ENCODE measurements at places on chromosomes 12 and 14.

DNA sequence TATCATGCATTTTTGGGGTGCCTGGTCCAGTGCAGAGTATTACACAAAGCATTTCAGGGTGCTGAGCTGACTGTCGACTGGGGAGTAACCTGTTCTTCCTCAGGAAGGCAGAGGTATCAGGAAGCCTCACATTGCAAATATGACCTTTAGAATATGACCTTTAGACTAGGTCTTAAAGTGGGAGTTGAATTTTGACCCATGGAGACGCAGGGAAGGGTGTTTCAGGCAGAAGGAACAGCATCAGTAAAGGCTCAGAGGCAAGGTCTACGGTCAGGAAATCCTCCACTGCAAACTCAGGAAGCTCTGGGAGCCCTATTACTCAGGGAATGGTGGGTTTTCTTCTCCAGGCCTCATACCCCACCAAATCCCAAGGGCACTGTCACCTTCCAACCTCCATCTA lies 11.3 kb downstream of the HNF1A start:
- no peak for DNase-seq

DNA sequence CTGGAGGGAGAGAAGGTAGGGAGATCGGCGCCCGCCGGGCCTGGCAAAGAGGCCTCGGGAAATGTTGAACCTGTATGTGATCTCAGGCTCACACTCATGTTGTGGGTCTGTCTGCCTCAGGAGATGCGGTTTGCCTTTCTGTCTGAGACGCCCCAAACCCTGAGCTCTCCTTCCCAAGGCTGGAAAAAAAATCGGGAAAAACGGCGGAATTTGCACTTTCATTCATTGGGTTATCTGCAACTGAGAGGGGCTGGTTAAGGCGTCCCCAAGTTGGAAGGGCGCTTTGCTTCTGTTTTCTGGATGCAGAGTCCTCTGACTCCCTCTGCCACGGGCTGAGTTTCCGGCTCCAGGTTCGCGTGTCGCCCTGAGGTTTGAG lies 5.0 kb upstream of the HOXC9 start:
- DNase-seq, result no peak

DNA sequence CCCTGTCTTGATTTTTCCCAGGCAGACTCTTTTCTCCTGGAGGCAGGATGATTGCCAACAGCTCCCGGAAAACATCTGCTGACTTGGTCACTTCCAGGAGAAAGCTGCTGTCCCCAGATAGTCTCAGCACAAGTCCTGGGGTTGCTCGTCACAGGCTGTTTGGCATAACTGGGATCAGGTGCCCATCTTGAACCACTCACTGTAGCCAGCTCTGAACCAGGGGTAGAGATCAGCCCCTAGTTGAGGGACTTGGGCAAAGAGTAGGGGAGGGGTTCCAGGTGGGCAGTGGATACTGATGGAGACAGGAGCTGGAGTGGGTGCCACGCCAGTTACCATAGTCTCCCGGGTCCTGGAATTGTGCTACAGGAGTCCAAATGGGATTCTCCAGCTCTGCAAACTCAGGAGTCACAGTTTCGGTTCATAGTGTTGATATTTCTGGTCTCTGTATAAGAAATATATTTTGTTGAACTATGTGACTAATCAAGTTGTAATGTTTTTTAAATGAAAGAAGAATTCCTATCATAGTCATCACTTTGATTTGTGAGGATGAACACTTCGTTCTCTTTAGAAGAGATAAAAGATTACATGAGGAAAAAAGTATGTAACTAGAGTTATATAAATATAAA lies 1154.5 kb downstream of the AACS start:
- no peak for DNase-seq

- DNase-seq, result no peak
Observed at GRCh38 chr14:67133595-67134441, 55.4 kb upstream of the GARIN2 start.

DNA sequence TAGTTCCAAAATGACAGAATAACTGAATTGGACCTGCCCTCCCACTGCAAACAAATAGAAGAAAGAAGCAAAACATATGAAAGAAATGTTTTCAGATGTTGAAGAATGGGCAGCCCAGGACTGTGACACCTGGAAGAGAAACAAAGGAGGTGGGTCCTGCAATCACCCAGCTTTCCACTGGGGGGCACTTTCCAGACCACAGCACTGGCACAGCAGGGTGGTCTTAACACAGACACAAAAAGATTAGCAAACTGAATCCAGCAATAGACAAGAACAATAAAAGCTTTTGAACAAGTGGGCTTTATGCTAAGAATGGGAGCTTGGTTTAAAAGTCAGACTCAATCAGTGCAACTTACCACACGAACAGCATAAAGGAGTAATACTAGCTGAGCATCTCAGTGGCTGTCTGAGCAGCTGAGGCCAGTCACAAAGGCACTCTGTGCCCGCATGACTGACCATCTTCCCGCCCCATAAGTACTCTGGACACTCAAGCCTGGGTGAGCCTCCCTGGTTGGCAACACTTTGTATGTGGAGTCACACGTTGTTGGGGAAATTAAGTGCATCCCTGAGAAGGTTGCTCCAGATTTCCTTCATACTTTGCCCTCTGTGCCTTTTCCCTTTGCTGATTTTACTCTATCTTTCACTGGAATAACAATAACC lies 27.7 kb downstream of the JKAMP start:
- DNase-seq, result no peak

DNA sequence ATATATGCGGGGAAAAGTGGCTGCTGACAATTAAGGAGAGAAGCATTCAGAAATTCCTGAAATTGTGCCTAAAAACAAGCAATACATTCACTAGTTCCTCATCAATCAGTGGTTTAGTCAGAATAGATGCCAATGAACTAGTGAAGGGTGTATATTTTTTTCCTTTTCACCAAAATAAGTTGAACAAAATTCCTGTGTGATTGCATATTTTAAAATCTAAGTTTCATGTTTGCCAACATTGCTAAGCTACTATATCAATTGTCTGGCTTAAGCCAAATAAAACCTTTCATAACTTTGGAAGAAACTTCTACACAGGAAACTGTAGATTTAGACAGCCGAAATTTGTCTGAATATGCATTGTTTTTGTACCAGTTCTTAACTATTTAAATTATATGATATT lies 8.7 kb downstream of the PRKD1 start:
- no peak for DNase-seq

DNA sequence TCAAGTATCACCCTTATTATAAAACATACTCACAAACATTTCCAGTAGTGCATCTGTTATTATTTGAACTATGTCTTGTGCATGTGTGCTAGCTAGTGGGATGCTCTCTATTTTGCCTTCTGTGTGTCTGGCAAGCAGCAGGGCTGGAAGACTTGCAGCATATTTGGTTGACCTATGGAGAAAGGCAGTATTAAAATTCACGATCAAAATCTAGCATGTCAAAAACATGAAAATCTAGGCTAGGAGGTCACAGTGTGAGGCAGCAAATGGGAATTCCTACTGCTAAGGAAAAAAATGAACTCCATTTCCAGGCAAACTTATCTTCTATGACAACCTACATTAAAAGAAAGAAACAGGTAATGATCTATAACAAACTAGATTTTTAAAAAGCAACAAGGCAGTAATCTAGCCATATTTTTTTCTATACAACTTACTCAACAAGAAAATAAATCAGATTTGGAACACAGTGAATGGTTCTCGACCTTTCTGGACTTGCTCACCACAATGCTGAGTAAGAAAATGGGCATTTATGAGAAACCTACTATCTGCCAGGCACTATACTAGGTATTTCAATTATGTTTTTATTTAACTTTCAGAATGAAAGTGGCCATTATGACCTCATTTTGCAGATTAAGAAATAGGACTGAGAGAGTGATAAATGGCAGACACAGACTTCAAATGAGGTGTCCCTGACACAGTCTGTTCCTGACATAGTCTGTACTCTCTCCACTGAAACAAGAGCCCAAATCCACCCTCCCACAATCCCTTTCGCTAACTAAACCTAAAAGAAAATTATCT lies 96.8 kb downstream of the TXNDC16 start:
- no peak for DNase-seq

GRCh38 chr14:105281371-105282097 lies 19.3 kb downstream of the BRF1 start:
- DNase-seq, result no peak

DNA sequence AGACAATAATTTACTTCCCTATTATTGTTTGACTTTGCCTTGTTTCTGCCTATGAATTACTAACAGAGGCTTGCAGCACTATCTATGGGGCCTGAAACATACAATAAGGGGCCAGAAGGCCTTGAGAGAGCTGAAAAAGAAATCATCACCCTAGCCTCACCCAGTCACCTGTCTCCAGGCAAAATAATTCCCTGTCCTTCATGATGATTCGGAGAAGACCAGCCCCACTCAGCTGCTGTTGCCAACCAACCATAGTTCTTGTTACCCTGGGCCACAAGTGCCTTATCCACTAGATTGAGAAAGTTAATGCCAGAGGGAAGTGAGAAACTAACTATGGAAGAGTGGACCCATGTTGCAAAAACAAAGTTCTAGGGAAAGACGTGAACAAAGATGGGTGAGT lies 97.1 kb downstream of the ARF6 start:
- DNase-seq, result no peak

DNA sequence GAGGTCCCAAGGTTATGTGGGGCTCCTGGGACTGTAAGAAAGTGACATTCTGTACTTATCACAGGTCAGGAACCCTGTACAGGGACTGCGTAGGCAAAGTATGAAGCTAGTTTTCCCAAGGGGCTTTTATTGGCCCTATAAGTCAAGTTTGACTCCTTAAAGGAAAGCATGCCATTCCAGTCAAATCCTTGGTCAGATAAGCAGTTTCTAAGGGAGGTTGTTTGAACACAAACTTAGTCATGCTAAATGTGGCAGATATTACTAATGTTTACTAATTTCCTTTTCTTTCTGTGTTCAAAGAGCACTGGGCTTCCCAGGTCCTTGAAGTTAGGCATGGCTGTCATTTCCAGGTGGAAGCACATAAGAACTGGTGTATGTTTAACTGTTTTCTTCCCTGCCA lies 472.4 kb downstream of the ATP23 start:
- DNase-seq, result no peak

GRCh38 chr12:26668847-26669246 lies 164.1 kb downstream of the ITPR2 start:
- no peak for DNase-seq

DNA sequence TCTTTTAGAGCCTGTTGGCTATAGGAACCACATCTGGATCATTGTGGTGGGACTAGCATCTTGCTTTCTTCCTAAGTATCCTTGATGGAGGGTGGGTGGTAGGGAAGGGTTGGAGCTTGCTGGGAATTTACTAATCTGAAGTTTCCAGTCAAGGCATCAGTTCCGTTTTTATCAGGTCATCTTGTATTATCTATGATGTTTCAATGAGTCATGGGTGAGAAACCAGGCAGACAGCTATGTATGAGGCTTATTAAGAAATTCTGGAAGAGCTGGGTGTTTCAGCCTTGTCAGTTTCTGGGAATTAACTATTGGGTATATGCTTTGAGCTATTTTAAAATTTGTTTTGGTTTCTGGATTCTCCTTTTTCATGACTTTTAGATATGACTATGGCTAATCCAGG lies 11.3 kb downstream of the TSFM start:
- DNase-seq, result no peak

GRCh38 chr14:95711476-95712176 lies 2.3 kb downstream of the TCL1A start:
- DNase-seq, result no peak

DNA sequence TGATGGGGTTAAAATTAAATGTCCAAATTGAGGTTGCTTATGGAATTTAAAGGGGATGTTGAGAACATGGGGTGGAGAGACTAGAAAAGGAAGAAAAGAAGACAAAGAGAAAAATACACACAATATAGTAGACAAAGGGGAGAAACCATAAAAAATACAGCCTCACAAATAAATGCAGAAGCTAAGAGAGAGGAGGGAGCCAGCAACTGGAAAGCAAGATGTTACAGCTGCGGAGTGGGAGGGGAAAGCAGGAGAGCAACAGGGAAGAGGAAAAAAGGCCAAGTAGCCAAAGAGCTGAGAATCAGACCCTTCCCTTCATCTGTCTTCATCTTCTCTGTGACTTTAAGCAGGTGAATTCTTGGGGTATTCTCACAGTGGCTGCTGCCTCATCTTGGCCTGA lies 39.7 kb upstream of the SMUG1 start:
- DNase-seq, result no peak

GRCh38 chr14:21026274-21026987 lies 1.6 kb upstream of the NDRG2 start:
- no peak for DNase-seq

DNA sequence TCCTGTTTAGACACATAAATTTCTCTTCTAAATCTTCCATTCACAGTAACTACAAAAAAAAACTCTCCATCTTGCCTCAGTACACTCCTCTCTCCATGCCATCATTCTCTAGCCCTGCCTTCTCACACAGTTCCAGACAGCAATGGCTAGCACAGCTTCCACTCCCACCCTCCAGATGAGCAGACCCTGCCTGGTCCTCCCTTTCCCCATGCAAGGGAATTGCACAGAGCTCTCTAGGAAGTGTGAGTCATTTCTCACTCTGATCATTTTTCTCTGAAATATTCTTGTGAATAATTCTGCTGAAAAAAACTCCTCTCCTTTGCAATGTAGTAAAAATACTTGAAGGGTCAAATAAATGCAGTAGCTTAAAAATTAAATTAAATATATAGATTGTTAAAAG lies 170.6 kb downstream of the BMP4 start:
- DNase-seq, result no peak

DNA sequence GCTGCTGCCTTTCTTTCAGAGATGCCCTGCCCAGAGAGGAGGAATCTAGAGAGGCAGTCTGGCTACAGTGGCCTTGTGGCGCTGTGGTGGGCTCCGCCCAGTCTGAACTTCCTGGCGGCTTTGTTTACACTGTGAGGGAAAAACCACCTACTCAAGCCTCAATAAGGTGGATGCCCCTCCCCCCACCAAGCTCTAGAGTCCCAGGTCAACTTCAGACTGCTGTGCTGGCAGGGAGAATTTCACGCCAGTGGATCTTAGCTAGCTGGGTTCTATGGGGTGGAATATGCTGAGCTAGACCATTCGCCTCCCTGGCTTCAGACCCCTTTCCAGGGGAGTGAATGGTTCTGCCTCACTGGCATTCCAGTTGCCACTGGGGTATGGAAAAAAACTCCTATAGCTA lies 25.6 kb downstream of the SPATA7 start:
- DNase-seq, result no peak

DNA sequence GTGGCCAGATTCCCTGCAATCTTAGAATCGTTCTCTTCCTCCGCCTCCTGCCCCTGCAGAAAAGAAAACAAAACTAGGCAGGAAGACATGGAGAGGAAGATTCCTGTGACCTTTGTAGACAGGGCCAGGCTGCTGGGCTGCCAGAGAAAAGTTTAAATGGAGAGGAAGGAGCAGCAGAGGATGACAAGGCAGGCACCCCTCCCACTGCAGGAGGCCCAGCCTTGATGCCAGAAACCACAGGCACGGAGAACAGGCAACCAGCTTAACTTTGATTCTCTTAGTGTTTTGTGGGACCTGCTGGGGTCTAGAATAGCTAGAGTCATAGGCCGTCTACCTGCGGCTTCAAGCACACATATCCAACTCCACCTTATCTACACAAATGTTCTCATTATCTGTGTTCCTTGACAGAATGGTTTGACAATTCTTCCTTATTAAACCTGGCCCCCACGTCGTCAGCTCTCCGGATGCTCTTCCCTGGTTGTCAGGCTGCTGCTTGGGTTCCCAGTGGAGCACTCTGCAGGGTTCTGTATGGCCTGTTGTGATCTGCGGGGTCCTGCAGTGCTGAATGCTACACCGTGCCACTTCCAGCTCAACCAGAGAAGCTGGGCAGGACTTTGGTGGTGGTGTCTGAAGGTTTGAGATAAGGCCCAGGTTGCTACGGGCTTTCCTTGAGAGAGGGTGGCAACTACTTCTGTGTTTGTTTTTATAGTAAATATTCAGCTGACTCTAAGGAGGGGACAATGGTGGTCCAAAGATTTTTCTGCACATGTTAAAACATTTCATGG lies 609.5 kb downstream of the AACS start:
- DNase-seq, result no peak
